ENCODE measurements at places on chromosomes 6 and 20. TPM values are rescaled to one million over a fixed set of nuclear protein-coding genes. Genes with fewer than 3 reads are reported as not detected.

DNA sequence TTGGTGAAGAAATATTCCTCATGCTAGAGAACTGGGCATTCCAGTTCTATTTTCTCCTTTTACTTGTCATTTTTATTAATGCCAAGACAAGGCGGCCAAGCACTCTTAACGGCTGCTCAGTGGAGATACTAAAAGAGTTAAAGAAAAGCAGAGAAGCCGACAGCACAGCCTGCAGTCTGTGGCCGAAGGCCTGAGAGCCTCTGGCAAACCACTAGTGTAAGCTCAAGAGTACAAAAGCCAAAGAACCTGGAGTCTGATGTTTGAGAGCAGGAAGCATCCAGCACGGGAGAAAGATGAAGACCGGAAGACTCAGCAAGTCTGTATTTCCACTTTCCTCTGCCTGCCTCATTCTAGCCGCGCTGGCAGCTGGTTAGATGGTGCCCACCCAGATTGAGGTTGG is 167.1 kb upstream of the FUT9 start:
- DNase-seq = no peak
- H3K36me3 ChIP-seq = no peaks in the 10 kb centered on the region
- no peak overlapping the region for H3K4me3 ChIP-seq
- H3K4me1 ChIP-seq = no peaks in the 10 kb centered on the region
- no peaks in the 10 kb centered on the region for H3K27me3 ChIP-seq

The CLDN20 gene
- not detected for total RNA-seq

GRCh38 chr6:112620812-112621569 is 273.9 kb downstream of the RFPL4B start:
- DNase-seq = peak; percentile 44
- no peaks in the 10 kb centered on the region for H3K36me3 ChIP-seq
- no peak overlapping the region for H3K4me3 ChIP-seq
- no peak overlapping the region for H3K27ac ChIP-seq
- no peaks in the 10 kb centered on the region for H3K4me1 ChIP-seq
- H3K27me3 ChIP-seq = no peaks in the 10 kb centered on the region

- no peaks in the 10 kb centered on the region for H3K27me3 ChIP-seq
- no peaks in the 10 kb centered on the region for H3K36me3 ChIP-seq
These were observed 36.2 kb downstream of the FYN start for GRCh38 chr6:111837007-111837406.

- H3K4me3 ChIP-seq = no peak overlapping the region
- no peaks in the 10 kb centered on the region for H3K27me3 ChIP-seq
- H3K36me3 ChIP-seq = no peaks in the 10 kb centered on the region
- peaks cover 53% of the 10 kb centered on the region for H3K4me1 ChIP-seq
These were observed 3.4 kb downstream of the NAPB start for GRCh38 chr20:23417861-23418260.

GRCh38 chr6:163586888-163587287 is 172.4 kb downstream of the QKI start:
- no peaks in the 10 kb centered on the region for H3K27me3 ChIP-seq
- H3K4me3 ChIP-seq = no peak overlapping the region
- no peak for DNase-seq
- no peak overlapping the region for H3K27ac ChIP-seq
- no peaks in the 10 kb centered on the region for H3K36me3 ChIP-seq

The ENPP3 gene
- 0.45 TPM for total RNA-seq

The TRIM40 gene
- total RNA-seq = not detected

The CRISP3 gene
- total RNA-seq = not detected

All from stomach (tissue), 19 donors.